Activated CD8-positive, alpha-beta memory T cell treated with anti-CD3 and anti-CD28 coated beads for 1 hour (primary cell): ENCODE measurements at places on chromosomes 4 and X.

DNA sequence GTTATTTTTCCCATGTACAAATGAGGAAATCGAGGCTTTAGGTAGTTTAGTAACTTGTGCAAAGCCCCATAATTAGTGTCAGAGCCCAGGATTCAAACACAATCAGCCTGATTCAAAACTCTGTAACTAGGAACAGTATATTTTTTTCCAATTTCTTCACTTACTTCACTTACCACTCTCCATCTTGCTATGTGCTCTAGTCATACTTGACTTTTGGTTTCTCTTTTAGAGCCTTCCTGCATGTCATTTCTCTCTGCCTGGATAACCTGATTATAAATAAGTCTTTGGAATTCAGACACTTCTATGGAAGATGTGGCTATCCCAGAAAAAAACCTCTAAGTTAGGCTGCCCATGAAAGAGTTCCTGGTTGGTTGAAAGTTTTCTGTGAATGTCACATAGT lies 22.2 kb downstream of the SATL1 start:
- no peak for DNase-seq

GRCh38 chrX:153319295-153320046 lies 2.1 kb downstream of the PNMA6F start:
- no peak for DNase-seq

DNA sequence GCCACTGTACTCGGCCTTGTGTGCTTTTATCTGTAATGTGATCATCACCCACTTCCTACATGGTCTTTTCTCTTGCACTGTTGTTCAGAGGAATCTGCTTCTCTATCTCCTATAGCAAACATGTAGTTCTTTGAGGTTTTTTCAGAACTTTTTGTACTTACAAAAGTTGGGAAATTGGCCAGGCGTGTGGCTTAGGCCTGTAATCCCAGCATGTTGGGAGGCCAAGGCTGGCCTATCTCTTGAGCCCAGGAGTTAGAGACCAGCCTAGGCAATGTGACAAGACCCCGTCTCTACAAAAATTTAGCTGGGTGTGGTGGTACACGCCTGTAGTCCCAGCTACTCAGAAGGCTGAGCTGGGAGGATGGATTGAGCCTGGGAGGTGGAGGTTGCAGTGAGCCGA lies 30.4 kb downstream of the TAF1 start:
- no peak for DNase-seq

GRCh38 chrX:2848871-2849301 lies 20.2 kb downstream of the GYG2 start:
- no peak for DNase-seq

GRCh38 chr4:3041192-3042142 lies 32.9 kb downstream of the HTT-AS start:
- DNase-seq, result peak; percentile 19

DNA sequence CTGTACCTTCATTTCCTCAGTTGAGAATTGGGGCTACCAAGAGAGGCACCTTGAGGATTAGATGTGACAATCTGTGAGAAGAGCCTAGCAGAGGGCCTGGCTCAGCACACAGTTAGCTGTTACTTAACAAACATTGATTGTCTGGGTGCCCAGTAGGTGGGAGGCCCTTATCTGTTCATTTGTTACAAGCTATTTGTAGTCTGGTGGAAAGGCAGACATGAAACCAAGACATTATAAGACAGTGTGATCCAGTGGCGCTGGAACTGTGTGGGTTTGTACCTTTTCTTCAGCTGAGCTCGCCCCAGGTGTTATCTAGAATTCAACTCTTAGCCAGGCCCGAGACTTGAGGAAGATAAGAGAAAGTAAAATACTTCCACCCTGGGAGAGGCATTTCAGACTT lies 16.9 kb downstream of the AKAP4 start:
- DNase-seq, result no peak

DNA sequence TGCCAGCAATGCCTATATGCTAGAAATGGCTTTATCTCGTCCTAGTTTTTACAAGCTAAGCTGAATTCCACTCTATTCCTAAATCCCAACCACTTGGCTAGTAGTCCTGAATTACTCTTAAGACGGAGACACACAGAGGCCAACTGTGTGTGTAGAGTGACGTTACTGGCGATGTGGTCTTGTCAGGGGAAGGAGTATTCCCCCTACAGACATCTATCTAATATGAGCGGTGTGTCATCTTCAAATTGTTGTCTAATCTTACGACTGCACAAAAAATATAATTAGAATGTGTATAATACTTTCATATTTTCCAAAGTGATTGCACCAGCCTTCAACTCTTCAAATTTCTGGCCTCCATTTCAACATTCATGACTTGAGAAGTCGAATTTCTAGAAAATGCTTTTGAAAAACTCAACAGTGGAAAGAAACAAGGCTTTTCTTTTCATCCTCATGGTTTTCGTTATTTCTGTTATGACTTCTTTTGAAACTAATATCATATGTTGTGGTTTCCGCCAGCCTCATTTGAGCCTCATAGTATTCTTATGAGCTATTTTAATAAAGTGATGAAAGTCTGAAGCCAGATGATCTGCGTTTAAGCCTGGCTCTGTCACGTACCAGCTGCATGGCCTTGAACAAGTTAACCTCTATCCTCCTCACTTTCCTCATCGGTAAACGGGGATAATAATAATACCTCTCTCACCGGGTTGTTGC lies 132.3 kb downstream of the SOWAHB start:
- no peak for DNase-seq

DNA sequence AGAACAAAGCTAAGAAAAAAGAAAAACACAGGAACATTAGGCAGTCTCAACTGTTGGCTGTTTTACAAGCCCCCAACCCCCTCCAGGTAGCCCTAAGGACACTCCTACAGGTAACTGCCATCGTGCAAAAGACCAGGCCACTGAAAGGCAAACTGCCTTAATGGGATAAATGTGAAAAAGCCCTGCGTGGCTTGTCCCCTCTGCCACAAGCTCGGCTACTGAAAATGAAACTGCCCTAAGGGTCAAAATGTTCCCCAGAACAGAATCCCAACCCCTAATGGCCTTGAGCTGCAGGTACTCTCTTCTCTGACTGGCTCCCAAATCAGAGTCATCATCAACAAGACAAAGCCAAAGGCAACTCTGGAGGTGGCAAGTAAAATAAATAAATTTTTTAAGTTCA lies 84.8 kb downstream of the MSN start:
- DNase-seq, result no peak

DNA sequence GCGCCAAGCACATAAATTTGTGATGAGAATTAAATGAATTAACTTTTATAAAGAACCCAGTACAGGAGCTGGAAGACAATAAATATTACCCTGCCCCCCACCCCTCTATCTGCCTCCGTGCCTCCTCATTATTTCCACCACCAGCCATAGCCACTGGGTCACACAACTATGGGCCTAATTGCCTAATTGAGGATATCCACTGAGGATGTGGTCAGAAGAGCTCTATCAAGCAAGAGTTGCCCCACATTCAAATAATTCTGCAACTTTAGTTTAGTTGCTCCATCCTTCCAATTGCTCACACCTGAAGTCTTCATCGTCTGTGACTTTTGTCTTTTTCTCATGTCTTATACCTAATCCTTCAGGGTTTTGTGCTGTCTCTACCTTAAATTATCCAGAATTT lies 9.5 kb upstream of the CXCL8 start:
- DNase-seq, result no peak

DNA sequence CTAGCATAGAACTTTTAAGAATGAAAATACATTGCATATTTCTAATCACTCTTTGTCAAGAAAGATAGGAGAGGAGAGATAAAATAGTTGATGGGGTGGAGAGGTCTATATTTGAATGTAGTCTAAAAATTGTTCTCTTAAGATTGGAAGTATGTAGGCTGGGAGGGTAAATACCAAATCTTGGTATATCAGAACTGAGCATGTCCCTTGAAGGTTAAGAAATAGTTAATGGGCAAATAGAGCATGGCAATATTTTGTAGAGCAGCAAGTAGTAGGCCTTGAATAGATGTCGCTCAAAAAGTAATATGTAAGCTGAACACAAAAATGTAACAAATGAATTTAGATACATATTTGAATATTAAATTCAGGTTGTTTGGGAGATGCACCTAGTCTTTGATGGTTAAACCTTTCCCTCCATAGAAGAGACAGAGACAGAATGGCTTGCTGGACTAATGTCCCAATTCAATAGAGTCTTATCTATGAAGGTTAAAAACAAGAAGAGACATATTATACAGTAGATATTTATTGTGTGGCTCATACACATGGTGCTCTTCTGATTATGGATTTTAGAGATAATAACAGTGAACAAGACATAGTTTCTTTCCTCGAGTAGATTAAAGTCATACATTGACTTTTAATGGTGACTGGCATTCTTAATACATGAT lies 12.5 kb downstream of the ALB start:
- no peak for DNase-seq

DNA sequence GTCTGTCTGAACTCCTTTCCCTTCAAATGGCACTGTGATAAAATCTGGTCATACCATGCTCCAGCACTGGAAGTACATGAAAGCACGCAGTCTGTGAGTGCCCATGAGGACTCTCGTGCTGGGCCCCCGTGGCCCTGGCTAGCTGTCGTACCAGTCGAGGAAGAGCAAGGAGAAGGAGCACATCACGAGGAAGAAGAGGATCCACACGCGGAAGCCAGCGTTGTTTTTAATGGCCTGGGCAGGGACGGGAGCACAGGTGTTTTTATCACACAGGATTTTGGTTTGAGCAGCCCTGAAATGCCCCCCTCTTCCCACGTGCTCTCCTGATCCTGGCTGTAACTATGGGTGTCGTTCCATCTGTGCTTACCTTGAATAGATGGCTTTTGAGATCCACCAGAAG lies 33.0 kb downstream of the NSG1 start:
- no peak for DNase-seq

DNA sequence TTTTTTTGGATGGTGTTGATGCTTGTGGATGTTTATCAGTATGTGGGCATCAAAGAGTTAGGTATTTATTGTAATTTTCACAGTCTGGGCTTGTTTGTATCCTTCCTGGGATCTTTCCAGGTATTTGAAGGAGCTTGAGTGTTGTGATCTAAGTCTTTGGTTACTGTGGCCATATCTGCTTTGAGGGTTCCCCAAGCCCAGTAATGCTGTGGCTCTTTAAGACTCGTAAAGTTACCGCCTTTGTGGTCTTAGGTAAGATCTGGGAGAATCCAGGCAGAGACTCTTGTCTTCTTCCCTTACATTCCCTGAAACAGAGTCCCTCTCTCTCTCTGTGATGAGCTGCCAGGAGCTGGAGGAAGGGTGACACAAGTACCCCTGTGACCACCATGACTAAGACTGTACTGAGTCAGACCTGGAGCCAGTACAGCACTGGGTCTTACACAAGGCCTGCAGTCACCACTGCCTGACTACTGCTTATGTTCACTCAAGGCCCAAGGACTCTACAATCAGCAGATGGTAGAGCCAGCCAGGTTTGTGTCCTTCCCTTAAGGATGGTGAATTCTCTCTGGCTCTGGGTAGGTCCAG lies 62.2 kb downstream of the FMR1NB start:
- DNase-seq, result no peak

GRCh38 chr4:165635381-165635780 lies 237.7 kb upstream of the TLL1 start:
- no peak for DNase-seq

DNA sequence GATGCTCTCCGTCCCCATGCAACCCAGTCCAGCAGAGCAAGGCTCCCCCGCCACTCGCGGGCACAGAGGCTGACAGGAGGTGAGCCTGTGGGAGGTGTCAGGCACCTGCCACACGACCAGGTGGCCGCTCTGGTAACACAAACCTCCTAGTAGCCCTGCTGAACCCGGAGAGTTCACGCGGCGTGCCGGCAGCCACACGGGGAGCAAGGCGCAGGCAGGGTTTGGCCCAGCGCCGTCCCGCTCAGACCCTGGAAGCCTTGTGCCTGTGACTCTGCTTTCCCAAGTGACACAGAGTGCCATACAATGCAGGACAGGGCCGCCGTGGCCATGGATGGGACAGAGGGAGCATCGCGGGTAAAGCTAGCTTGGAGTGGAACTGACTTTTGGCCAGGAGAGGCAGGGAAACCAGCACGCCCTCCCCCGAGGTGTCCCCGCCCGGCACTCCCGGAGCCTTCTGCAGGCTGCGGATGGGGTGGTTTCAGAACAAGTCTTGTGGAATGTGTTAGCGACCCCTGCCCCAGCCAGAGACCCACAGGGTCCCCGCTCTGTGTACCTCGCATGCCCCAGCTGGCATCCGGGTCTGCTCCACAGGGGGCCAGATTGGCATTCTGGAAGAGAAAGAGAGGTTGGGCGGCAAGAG lies 44.7 kb upstream of the AFAP1 start:
- DNase-seq, result no peak

- no peak for DNase-seq
Measured at GRCh38 chrX:87571964-87572363, 54.4 kb downstream of the KLHL4 start.

GRCh38 chr4:68346461-68346860 lies 3.4 kb downstream of the YTHDC1 start:
- no peak for DNase-seq

DNA sequence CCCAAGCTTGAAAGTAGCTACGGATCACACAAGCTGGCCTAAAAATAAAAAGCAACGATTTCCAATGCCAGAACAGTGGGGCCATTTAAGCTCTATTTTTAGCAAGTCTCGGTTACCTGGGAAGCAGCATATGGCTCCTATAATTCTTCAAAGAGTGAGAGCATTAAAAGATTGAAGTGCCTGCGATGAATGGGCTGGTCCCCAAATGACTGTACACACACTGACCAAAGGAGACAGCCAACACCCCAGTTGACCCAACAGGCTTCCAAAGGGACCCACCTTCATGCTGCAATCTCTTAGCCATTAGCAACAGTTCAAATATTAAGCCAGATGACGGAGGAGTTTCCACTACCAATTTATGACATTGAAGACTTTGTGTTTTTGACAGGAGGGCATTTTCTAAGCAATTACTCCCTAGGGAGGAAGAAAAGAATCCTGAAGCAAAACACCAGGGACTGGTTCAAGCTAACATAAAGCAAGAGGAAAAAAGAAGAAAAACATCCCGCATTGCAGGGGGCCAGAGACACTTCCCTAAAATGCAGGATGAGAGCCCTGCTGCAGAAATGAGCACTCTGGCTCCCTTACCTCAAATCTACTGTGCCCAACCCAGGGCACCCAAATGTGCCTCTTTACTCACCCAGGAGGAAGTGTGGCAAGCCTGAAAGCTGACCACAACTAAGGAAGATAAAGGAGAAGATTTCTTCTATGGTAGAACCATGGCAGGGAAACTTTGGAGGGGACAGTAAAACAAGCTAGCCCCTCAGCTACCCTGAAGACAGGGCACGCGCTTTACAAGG lies 21.6 kb downstream of the SH3KBP1 start:
- no peak for DNase-seq

DNA sequence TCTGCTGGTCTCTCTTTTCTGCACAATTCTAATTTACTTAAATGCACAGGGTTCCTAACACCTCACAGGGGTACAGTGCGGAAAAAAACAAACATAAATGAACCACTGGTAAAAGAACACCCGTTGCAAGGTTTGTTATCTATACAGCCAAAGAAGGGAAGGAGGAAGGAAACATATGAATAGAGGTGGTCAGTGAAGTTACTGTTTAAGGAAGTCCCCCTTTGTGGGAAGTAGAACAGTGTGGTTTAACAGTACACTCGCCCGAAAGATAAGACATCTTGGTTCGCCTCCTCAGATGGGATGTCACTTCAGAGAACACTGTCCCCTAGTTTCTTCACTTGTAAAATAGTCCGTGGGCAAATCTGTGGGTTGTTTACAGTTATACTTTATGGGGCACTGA lies 57.5 kb downstream of the TEC start:
- DNase-seq, result no peak
